ENCODE measurements at places on chromosomes 7 and 10. TPM values are rescaled to one million over a fixed set of nuclear protein-coding genes. Genes with fewer than 3 reads are reported as not detected.

- no peak for DNase-seq
These were observed 7.2 kb upstream of the ADAM22 start for GRCh38 chr7:87926581-87927461.

- no peak for DNase-seq
These were observed 61.5 kb downstream of the WDR37 start for GRCh38 chr10:1117651-1118050.

C7orf57 gene
- total RNA-seq = not detected

- no peak for DNase-seq
These were observed 568.1 kb upstream of the FOXK1 start for GRCh38 chr7:4113976-4114375.

TAS2R5 gene
- 10.8 TPM for total RNA-seq

DNA sequence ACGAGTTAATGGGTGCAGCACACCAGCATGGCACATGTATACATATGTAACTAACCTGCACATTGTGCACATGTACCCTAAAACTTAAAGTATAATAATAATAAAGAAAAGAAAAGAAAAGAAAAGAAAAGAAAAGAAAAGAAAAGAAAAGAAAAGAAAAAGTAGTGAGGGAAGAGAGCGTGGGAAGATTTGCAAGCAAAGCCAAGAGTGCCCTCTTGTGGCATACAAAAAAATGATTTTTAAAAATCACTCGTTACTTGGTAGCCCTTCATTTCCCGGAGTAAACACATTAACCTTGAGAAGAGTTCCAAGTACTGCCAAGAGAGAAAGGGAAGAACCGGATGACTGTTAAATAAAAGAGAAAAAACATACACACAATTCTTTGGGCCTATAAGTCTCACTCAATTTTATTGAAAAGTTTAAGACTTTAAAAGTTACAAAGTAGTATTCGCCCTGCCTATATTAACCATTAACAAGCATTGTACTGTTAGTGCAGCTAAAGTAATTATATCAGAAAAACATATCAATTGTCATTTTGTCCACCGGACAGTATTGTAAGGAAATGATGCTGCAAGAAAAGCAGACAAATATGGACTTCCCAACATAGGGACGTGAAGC, 6.2 kb upstream of the CH25H start:
- no peak for DNase-seq

All from breast epithelium (tissue), 4 donors.